ENCODE measurements at places on chromosomes 3 and 15.

DNA sequence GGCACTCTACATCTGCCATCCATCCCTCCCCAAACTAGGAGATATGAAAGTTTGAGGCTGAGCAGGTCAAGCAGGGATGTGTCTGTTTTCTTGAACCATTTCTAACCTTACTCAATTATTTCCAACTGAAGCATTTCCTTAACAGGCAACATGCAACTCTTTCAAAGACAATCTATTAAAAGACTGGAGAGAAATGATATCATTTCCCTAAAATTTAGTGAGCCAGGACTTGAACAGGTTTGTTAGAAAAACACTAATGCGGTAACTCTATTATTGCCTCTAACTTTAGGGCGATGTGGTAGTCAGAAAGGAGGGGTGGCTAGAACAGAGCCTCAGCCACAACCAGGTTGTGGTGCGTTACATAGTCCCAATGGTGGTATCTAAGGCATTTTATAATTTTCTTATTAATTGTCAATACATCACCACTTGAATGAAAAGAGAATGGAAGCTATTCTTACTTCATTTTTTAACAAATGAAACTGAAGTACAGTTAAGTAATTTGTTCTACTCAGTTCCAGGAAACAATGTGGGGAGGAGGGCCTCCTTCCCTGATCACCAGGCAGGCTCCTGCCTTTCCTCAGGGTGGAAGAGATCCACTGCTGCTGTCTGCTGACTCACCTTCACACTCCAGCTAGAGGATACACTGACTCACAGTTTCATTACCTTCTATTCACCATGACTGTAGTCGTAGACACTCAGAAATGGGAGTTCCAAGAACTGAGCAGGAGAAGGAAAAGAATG is 22.8 kb downstream of the MYO1E start:
- DNase-seq = no peak

GRCh38 chr3:62238003-62238402 is 135.3 kb downstream of the FEZF2 start:
- DNase-seq = no peak

DNA sequence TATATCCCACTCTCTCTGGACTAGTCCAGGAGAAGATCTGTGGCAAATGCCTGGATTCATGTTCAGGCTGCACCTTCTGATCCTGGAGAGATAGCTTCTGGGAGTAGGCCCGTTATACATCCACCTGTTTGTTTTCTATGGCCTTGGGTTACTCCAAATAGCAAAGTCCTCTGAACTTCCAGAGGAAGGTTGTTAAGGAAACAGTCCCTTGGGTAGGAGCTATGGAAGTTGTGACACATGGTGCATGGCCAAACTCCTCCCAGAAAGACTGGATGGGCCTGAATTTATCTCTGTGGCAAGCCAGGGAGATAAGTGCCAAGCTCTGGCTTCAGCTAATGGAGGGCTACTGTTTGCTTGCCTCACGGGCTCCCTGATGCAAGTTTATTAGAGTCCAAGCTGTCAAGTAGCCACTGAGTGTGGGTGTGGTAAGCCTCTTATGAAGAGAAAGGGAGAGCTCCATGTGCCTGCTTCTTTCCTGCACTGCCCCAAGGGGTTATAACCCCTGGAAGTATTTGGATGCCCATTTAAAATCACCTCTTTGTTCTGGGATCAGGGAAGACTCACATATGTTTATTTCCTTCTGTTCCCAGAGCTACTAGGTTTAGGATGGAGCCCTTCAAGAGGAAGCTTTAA is 328.7 kb upstream of the ATP11B start:
- DNase-seq = no peak

DNA sequence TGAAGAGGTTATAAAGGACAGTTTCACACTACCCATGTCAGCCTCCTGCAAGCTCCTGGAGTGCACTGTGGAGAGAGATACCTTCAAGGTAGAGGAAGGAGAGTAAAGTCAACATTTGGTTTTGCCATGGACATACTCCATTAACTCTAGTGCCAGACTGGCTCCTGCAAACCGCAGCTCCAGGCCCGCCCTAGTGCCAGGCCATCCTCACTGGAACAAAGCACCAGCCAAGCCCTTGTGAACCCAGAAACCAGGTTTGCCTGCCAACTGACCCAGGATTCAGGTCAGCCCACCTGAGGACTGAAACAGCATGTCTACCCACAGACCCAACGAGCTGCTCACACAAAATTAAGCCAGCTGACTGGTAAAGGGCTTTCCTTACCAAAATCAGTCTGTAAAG is 41.0 kb upstream of the TP63 start:
- DNase-seq = no peak

DNA sequence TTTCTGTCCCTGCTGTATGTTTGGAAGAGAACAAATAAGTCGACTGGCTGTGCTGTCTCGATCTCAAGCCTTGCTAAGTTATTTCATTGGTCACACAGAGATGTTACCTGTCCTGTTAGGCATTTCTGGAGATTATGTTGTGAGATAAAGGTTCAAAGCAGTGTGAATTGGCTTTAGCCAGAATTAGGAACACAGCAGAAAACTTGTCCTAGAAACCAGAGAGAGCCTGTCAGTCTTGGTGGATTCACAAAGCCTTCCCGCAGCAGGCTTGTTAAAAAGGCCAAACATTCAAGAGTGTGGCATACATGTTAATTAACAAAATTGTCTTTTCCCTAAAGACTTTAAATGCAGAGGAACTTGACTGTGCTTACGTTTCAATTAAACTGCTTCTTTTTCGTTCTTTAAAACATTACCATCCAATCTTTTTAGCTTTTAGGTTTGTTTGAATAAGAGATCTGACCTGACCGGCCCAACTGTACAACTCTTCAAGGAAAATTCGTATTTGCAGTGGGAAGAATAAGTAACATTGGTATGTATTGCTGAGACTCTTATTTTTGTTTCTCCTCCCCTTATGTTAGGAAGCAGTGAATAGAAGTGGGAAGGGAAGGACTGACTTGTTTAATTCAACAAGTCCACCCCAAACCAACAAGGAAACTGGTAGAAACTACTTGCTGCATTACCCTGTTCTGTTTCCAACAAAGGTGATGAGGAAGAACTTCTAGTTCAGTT is 25.2 kb downstream of the ABHD2 start:
- DNase-seq = no peak

DNA sequence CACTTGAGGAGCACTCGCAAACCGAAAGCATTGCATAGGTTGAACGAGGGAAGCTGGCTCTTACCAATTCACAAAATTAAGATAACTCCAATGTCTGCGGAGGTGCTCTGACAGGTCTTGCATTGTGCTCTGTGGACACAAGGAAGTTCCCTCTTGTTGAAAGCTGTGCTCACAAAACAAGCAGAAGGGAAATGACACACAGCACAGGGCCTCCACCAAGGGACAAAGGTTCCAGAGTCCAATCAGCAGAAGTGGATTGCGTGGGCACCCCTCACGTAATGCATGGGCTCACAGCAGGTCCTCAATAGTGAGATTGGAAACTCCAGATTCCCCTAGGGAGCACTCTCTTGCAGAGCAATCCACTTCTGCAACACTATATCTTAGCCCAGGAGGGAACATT is 89.9 kb downstream of the ATP10A start:
- no peak for DNase-seq

DNA sequence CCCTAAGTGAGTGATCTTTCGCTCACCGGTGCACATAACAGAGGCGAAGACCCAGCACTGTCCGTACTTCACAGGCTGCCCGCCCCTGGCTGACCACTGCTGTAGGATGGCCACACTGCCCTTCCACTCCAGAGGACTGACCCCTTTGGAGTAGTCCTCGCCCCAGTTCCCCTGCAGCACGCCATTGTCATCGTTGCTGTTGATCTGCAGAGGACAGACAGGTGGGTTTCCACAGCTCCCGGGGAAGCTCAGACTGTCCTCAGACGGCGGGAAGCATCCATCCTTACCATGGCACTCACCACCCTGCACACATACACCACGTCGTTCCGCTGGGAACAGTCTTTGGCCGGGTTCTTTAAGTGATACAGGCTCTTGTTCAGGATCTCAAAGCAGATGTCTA is 20.5 kb upstream of the TGM5 start:
- DNase-seq = no peak

GRCh38 chr3:12663401-12663935 is 449 bp downstream of the RAF1 start:
- DNase-seq = peak; percentile 33

GRCh38 chr3:7787871-7788828 is 713.5 kb upstream of the LMCD1 start:
- no peak for DNase-seq

DNA sequence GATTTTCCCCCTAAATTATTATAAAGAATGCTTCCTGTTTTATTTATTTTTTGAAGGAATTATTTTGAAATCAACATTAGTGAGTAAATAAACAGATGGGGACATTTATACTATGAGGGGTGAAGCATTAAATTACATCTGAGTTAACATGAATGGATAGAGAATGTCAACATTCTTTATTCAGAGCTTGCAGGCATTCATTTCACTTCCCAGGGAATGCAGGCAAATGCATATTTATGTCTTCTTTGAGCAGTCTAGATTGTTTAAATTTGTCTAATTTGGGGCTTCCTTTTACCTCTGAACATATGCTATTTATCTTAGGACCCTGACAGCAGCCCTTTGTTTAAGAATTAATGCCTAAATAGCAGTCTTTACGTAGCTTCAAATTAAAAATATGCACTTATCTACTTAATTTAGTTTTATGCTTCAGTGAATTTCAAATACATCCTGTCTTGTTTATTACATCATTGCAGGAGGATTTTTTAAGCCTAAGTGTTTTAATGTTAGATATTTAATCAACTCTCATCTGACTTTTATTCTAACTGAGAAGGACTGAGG is 630.5 kb upstream of the LMCD1 start:
- no peak for DNase-seq

DNA sequence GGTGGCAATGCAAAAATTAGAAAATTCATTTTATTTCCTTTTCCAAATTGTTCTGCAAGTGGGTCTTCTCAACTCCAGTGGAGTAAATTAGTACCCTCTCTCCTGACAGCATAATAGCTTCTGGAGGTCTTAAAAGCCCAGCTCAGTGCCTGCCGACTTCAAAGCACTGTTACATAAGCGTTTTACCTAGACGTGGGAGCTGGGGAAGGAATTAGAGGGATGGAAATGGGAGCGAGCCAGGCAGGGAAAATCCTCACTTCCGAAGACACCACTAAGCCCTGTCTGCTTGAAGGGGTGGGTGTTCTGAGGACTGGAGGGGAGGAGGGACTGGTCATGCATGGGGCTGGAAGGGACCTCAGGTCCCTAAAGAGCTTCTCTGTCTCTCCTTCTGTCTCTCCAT is 77.2 kb upstream of the SLC6A1 start:
- DNase-seq = no peak

DNA sequence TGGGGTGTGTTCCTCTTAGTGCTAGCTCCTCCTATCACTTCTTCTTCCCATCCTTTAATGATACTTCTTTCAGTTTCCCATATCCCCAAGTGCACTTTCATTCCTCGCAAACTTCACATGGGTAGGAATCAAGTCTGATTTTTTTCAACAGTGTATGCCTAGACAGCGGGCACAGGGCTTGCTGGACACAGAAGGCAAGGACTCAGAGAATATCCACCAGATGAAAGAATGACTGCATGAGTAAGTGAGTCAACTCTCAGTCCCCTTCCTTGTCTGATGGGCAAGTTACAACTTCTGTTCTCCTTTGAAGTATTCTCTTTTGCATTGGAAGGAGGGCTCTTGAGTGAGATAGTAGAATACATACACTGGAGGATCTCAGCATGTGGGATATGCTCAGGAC is 3.1 kb upstream of the SQOR start:
- no peak for DNase-seq

DNA sequence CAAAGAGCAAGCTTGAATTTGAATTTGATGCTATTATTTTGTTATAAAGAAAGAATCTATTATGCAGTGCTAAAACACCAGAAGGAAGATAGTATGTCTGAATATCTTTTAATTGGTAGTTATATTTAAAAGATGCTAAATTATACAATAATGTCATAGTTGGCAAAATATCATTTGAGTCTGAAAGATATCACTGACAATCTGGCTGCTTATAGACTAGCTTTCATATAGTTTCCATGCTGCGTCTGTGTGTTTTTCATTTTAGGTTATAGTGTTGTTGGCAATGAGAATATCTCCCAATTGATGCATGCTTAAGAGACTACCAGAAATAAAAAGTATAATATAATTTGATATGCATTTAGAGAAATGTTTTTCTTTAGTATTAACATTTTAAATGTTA is 142.9 kb downstream of the NEO1 start:
- no peak for DNase-seq

DNA sequence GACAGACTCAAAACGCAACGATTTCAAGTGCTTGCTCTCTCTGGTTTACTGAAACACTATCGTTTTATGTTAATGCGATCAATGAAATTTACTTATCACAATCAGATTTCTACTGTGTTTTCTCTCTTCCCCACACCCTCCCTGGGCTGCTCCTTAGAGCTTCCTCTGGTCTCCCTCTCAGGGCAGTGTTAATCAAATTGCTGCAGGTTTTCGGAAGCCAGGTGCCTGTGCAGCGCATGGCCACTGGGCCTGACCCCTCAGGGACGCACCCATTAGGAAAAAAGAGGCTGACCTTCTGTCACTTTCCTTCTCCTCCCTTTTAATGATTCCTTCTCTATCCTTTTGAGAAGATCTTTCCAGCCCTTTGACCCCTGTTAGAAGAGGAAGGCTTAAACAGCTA is 134.5 kb upstream of the ONECUT1 start:
- DNase-seq = no peak

DNA sequence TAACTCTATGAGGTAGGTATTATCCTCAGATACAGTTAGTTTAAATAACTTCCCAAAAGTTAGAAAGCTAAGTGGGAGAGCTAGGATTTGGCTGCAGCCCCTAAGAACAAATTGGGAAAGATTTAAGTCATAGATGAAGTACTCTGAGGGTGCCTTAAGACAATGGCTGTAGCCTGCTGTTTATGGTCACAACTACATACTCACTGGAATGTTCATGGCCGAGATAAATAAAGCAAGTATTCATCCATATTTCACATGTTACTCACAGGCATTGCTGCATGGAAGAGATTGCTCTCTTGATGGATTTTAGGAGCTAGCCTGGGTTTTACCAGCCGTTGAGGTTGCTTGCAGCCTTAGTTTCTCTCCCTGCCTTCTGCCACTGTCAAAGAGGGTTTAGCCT is 145.0 kb downstream of the CMSS1 start:
- no peak for DNase-seq

DNA sequence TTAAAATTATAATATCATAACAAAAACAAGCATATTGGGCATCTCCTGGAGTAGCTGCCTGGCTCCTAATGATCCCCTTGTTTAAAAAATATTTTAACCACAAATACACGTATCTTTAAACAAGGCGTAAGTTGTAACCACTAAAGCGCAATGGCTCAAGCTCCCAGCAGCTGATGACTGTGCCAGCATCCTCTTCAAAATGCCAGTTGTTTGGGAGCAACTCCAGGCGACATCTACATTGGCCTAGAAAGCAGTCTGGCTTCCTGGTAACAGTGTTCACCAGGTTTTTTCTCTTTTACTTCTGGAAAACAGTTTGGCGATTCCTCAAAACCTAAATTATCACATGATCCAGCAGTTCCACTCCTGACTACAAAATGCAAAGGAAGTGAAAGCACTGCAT is 13.8 kb downstream of the PCOLCE2 start:
- DNase-seq = no peak

GRCh38 chr15:97706059-97706458 is 254.4 kb upstream of the ARRDC4 start:
- no peak for DNase-seq

- no peak for DNase-seq
These were observed 54.9 kb downstream of the CYP11A1 start for GRCh38 chr15:74312445-74313007.
